Amniotic stem cell (primary cell): ENCODE measurements at places on chromosomes 2 and 18.

DNA sequence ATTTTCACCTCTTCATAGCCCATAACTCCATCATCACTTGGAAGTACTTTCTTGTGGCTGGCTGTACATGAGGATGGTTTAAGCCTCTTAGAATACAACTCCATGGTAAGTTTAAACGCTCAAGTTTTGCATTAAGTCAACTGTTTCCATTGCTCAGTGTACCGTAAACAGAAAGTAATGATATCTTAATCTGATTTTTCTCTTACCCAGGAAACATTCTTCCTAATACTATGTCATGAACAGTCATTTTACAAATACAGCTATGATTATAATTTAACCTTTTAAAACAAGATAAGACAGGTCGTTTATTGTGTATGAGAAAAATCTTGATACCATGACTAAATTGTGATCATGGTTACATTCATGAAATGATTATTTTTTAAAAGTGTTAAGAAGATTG, 11.6 kb upstream of the DYNC2LI1 start:
- DNase-seq: no peak

GRCh38 chr2:8436585-8436984, 245.3 kb upstream of the ID2 start:
- DNase-seq: no peak

GRCh38 chr2:188984065-188984491, 9.9 kb downstream of the COL3A1 start:
- DNase-seq: no peak

- no peak for DNase-seq
Measured at GRCh38 chr2:46232860-46233259, 64.3 kb upstream of the EPAS1 start.

GRCh38 chr2:236876642-236877041, 209.0 kb upstream of the COPS8 start:
- DNase-seq: no peak

- no peak for DNase-seq
Measured at GRCh38 chr2:110678457-110679336, 834 bp upstream of the BUB1 start.

GRCh38 chr2:158546412-158547144, 89.8 kb downstream of the PKP4 start:
- DNase-seq: no peak

DNA sequence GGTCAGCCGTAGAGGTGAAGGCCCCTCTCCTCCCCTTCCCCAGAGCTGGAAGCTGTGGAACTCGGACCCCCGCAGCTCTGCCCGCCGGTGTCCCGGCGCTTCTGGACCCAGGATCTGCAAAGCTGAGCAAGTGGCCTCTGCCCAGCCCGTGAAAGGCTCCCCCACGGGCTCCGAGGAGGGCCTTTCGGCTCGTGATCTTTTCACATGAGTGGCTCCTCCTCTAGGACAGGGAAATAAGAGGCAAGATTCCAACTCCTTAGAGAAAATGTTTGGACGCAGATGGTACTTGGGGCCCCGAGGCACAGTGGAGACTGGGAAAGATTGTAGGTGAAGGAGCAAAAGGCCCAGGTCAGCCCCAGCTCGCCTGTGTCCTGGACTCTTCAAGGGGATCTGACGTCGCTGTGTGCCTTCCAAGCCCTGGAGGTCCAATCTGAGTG, 48.2 kb upstream of the SP3 start:
- no peak for DNase-seq

DNA sequence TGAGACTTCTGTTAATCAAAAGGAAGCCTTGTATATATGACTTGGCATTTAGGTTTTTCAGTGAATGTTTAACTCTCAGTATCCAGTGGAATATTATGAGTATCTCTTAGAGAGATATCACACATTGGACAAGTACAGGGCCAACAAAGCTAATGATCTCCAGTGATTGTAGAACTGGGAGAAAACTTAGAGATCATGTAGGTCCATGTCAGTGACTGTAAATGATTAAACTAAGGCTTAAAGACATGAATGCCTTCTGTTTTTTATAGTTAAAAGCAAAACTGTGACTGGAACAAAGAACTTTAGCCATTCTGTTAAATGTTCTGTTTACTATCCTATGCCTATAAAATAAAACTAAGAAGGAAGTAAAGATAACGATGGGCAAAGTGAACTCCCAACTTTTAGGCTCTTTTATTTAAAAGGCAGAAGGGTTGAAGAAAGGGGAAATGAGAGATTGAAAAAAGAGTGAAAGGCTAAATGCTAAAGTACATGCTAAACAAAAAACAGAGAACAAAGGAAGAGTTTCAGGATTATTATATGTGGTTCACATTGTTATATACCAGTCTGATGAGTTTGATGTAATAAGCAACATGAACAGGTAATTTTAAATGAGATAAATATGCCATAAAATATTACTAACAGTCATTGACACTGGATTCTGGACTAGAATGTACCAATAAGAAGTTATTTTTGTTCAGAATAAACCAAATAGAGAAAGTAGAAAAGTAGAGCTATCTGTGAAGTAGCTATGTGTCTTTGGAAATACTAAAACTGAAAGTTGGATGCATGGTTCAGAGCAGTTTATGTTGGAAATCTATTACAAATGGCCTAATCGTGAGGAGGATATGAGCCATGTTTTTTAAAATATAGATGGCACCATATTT, 37.1 kb upstream of the TNFRSF11A start:
- no peak for DNase-seq

DNA sequence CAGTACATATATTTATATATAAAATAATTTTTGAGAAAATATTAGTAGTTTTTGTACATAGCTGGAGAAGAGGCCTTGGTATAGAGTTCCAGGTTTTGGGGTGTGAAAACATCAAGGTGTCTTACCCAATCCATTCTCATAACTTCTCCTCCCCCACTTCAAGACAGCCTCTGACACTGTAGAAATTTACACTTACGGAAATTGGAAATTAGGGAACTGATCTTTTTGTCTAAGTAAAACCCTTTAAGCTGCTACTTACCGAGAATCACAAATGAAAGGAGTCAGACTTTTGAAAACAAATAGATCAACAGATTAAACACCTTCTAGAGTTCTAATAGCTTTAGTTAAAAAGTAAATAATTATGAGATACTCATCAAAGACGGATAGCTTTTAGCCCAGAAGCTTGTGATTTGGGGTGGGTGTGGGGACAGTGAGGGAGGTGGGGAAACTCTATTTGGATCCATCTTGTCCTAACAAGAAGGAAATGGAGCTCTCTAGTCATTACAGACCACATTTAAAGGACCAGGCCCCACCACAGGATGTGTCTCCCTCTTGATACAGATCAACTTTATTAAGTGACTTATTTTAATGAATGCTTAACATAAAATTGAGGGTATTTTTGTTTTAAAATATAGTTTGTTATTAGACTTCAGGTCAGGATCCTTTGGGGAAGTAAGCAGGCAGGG, 11.1 kb upstream of the FBXO11 start:
- DNase-seq: no peak
